ENCODE measurements at places on chromosomes 13 and 19.

GRCh38 chr19:14476673-14477401 is 1.7 kb upstream of the PTGER1 start:
- H3K4me1 ChIP-seq: peaks cover 32% of the 10 kb centered on the region
- no peak for DNase-seq

- H3K36me3 ChIP-seq: no peaks in the 10 kb centered on the region
- no peak overlapping the region for H3K27ac ChIP-seq
- H3K4me1 ChIP-seq: peaks cover 5% of the 10 kb centered on the region
- DNase-seq: peak; percentile 9
- H3K4me3 ChIP-seq: no peak overlapping the region
These were observed 65.6 kb downstream of the UFM1 start for GRCh38 chr13:38415233-38415632.

DNA sequence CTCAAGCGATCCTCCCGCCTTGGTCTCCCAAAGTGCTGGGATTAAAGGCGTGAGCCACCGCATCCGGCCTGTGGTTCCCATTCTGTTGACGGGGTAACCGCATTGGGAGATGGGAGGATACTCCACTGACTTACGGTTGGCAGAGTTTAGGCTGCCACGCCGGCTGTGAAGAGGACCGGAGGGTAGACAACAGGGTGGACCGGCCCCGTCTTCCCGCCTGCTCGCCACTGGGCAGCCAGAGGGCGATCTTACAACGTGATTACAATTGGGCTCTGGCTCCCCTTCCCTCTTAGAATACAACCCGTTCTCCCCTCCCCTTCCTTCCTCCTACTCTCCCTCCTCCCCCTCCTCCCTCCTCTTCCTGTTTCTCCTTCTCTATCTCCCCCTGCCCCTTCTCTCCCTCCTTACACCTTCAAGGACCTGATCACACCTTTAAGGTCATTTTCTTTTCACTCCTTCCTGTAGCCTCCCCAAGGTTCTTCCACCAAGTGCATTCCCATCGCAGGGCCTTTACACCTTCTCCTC is 957 bp upstream of the CCDC194 start:
- peaks cover 32% of the 10 kb centered on the region for H3K4me1 ChIP-seq
- H3K4me3 ChIP-seq: peak overlapping the region; percentile 25
- peaks cover 18% of the 10 kb centered on the region for H3K36me3 ChIP-seq
- H3K27ac ChIP-seq: peak overlapping the region; percentile 27
- peaks cover 7% of the 10 kb centered on the region for H3K27me3 ChIP-seq

- peaks cover 51% of the 10 kb centered on the region for H3K36me3 ChIP-seq
- no peak for DNase-seq
- peaks cover 21% of the 10 kb centered on the region for H3K4me1 ChIP-seq
- peak overlapping the region; percentile 96 for H3K4me3 ChIP-seq
These were observed 762 bp downstream of the ZNF45 start for GRCh38 chr19:43934055-43934984.

- peak overlapping the region; percentile 77 for H3K27ac ChIP-seq
- peaks cover 17% of the 10 kb centered on the region for H3K4me1 ChIP-seq
- H3K36me3 ChIP-seq: peaks cover 3% of the 10 kb centered on the region
- no peak overlapping the region for H3K4me3 ChIP-seq
These were observed 10.2 kb upstream of the JSRP1 start for GRCh38 chr19:2266183-2266993.

DNA sequence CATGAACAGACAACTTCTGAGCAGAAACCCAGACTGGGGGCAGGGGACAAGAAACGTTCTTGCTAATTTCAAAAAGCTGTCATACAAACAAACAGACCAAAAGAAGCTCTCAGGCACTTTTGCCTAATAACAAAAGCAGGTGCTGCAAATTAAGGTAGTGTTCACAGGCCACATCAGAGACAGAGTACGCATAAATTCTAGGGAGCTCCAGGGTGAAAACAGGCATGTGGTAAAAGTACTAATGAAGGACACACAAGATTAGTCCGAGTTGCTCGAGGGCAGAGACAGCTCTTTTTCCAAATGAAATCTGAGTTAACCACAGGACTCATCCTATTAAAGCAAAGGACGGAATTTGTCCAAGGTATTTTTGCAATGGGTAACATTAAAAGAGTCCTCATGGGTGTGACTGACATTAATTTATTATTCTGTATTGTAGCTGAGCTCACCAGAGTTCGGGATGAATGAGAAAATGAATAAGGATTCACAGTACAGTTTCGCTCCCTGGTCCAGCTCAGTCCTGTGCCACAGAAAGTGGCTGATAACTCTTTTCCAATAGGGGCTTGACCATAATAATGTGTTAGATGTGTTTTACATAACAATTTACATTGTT is 197.3 kb downstream of the LHFPL6 start:
- H3K27me3 ChIP-seq: peaks cover 14% of the 10 kb centered on the region
- no peak for DNase-seq
- no peaks in the 10 kb centered on the region for H3K4me1 ChIP-seq
- no peaks in the 10 kb centered on the region for H3K36me3 ChIP-seq
- H3K27ac ChIP-seq: no peak overlapping the region
- H3K4me3 ChIP-seq: no peak overlapping the region

GRCh38 chr19:7822910-7823515 is 7.0 kb upstream of the EVI5L start:
- H3K4me3 ChIP-seq: no peak overlapping the region
- H3K36me3 ChIP-seq: no peaks in the 10 kb centered on the region
- DNase-seq: no peak
- peaks cover 31% of the 10 kb centered on the region for H3K27me3 ChIP-seq
- no peak overlapping the region for H3K27ac ChIP-seq
- H3K4me1 ChIP-seq: no peaks in the 10 kb centered on the region

GRCh38 chr19:46299004-46299509 is 2.2 kb downstream of the HIF3A start:
- H3K4me1 ChIP-seq: no peaks in the 10 kb centered on the region
- H3K27ac ChIP-seq: no peak overlapping the region
- H3K4me3 ChIP-seq: no peak overlapping the region
- no peaks in the 10 kb centered on the region for H3K36me3 ChIP-seq
- no peak for DNase-seq

DNA sequence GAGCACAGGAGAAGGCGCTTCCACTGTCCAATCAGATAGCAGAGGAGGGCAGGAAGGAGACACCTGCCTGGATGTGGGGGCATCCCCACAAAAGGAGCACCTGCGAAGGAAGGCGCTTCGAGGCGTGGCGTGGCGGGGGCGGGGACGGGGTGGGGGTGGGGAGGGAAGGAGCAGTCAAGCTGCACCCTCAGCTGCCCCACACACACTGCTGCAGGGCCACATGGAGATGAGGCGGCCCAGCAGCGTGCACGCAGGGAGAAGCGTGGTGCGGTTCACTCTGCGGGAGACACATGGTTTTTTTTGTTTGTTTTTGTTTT is 21.4 kb downstream of the ANKRD27 start:
- peaks cover 2% of the 10 kb centered on the region for H3K4me1 ChIP-seq
- no peaks in the 10 kb centered on the region for H3K27me3 ChIP-seq
- H3K27ac ChIP-seq: no peak overlapping the region
- H3K4me3 ChIP-seq: no peak overlapping the region
- DNase-seq: no peak

GRCh38 chr13:24997367-24997967 is 98.5 kb upstream of the PABPC3 start:
- H3K36me3 ChIP-seq: no peaks in the 10 kb centered on the region
- no peak overlapping the region for H3K4me3 ChIP-seq
- peak; percentile 39 for DNase-seq
- no peaks in the 10 kb centered on the region for H3K4me1 ChIP-seq

DNA sequence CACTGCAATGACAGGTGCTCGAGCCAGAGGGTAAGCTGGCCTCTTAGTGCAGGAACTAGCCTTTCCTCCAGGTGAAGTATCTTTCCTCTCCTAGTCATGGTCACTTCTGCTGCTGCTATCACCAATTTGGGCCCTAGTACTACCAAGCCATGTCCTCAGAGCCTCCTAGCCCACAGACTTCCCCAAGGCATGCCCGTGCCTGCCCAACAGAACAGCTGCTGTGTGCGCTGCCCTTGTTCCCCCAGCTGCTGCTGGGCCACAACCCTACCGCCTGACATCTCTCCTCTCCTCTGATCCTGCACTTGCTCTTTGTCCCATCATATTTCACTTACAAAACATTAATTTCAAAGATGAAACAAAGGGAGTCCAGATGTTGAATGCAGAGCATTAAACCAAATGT is 168.5 kb upstream of the FREM2 start:
- no peaks in the 10 kb centered on the region for H3K27me3 ChIP-seq
- H3K36me3 ChIP-seq: no peaks in the 10 kb centered on the region
- no peak overlapping the region for H3K4me3 ChIP-seq
- no peak overlapping the region for H3K27ac ChIP-seq
- no peaks in the 10 kb centered on the region for H3K4me1 ChIP-seq

DNA sequence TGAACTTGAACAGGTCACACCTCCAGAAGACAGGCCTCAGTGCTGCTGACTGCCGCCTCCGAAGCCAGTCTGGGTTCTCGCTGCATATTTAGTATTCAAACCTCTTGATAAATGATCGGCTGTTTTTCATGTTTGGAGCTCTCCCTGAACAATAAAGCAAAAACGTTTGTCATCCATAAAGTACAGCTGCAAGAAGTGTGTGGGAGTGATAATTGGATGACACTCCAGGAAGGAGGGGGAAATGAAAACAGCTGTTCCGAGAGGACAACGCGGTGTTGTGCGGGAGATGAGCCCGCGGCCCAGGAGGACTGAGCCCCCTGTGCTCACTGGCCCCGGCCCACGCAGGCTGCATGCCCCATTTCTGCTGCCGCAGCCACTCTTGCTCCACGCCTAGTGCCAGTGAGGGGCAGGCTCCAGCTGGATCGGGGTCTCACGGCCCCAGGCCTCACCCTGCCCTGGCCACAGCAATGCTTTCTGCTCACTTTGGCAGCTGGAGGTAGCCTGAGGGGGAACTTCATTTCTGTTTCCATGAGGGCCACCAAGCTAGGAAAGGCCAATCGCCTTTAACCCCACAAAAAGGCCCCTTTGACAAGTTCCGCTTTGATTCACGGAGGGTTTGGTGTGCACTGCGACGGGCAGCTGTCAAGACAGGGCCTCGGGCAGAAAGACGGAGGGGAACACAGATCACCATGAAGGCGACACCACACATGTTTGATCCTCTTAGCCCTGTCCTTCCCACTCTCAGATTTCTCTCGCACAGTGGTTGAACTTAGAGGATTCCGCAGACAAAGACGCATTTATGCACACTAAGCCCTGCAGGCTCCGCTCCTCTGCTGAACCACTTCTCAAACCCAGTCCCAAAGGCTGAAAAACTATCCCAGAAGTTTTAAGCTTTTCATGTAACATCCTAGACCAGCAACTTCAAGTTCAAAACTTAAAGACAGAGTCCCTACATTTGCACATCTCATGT is 537.6 kb downstream of the EFNB2 start:
- no peaks in the 10 kb centered on the region for H3K4me1 ChIP-seq
- no peaks in the 10 kb centered on the region for H3K36me3 ChIP-seq
- no peak for DNase-seq
- H3K27ac ChIP-seq: no peak overlapping the region
- no peak overlapping the region for H3K4me3 ChIP-seq

- no peak overlapping the region for H3K4me3 ChIP-seq
- peaks cover 14% of the 10 kb centered on the region for H3K27me3 ChIP-seq
- H3K27ac ChIP-seq: no peak overlapping the region
- peaks cover 7% of the 10 kb centered on the region for H3K4me1 ChIP-seq
These were observed 17.9 kb downstream of the ZNF114 start for GRCh38 chr19:48287748-48288147.

DNA sequence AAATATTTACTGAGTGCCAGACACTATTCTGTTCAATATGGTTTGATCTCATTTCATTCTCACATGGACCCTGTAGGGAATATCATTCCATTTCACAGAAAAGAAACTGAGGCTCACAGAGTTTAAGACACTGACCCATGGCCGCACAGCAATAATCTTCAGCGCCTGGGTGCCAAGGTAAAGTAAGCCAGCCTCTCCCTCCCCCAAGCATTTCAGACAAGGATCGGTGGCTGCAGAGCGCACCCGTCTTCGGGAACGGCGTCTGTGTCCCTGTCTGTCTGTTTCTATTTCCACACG is 4.3 kb upstream of the PDE4A start:
- peak overlapping the region; percentile 79 for H3K27ac ChIP-seq
- peaks cover 4% of the 10 kb centered on the region for H3K36me3 ChIP-seq
- H3K4me1 ChIP-seq: peaks cover 67% of the 10 kb centered on the region
- H3K27me3 ChIP-seq: peaks cover 32% of the 10 kb centered on the region

DNA sequence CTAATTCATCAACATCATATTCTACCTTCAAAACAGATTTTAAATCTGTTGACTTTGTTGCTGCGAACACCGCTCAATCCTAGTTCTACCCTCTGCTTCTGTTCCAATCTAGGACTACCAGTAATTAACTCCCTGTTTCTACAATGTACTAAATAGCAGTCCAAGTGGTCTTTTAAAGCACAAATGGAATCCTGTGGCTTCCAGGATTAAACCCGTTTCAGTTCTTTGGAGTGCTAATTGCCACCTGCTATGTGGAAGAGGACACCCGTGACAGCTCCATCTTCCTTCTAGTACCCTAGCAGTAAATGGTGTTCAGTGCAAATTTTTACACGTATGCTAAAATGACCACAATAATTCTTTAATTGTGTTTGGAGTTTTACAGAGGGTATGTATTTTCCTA is 232.1 kb downstream of the TDRD3 start:
- H3K4me3 ChIP-seq: no peak overlapping the region
- no peaks in the 10 kb centered on the region for H3K27me3 ChIP-seq
- H3K27ac ChIP-seq: no peak overlapping the region
- no peak for DNase-seq
- no peaks in the 10 kb centered on the region for H3K36me3 ChIP-seq
- no peaks in the 10 kb centered on the region for H3K4me1 ChIP-seq

GRCh38 chr19:7925171-7925851 is 624 bp downstream of the CTXN1 start:
- H3K36me3 ChIP-seq: peaks cover 8% of the 10 kb centered on the region
- H3K27me3 ChIP-seq: no peaks in the 10 kb centered on the region
- H3K27ac ChIP-seq: no peak overlapping the region
- peak; percentile 79 for DNase-seq
- H3K4me3 ChIP-seq: peak overlapping the region; percentile 73
- H3K4me1 ChIP-seq: peaks cover 23% of the 10 kb centered on the region

DNA sequence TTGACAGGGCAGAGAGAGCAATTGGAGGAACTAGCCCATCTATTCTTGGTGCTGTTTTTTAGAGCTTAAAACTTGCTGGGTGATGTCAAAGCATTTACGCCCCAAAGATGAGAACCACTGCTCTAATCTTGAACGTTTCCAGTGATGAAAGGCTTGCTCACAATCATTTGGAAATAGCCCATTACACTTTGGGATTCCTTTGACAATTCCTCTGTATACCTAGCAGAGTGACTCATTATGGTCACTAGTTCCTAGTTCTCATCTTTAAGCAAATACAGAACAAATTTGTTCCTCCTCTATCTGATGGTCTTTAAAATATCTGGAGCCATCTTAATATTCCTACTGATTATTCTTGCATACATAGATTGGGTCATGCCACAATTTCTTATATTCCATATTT is 112.3 kb downstream of the GPC6 start:
- DNase-seq: no peak
- H3K4me3 ChIP-seq: no peak overlapping the region
- H3K27me3 ChIP-seq: no peaks in the 10 kb centered on the region
- H3K36me3 ChIP-seq: no peaks in the 10 kb centered on the region
- no peak overlapping the region for H3K27ac ChIP-seq

GRCh38 chr13:105395041-105395440 is 1140.4 kb downstream of the EFNB2 start:
- no peak for DNase-seq
- H3K4me1 ChIP-seq: no peaks in the 10 kb centered on the region
- no peaks in the 10 kb centered on the region for H3K36me3 ChIP-seq
- no peaks in the 10 kb centered on the region for H3K27me3 ChIP-seq

GRCh38 chr19:50416034-50416977 is 2.4 kb upstream of the SPIB start:
- no peak for DNase-seq
- no peak overlapping the region for H3K4me3 ChIP-seq
- H3K4me1 ChIP-seq: peaks cover 12% of the 10 kb centered on the region
- H3K27ac ChIP-seq: no peak overlapping the region
- H3K27me3 ChIP-seq: peaks cover 10% of the 10 kb centered on the region
- peaks cover 18% of the 10 kb centered on the region for H3K36me3 ChIP-seq

GRCh38 chr19:33676999-33677665 is 55.4 kb downstream of the CHST8 start:
- DNase-seq: no peak
- H3K4me3 ChIP-seq: no peak overlapping the region
- H3K4me1 ChIP-seq: no peaks in the 10 kb centered on the region
- no peaks in the 10 kb centered on the region for H3K36me3 ChIP-seq

All from activated CD4-positive, alpha-beta T cell treated with anti-CD3 and anti-CD28 coated beads, Interleukin-2, amount 10 ng/mL, durations not matched to agents 7 days and 5 days (primary cell).